ENCODE measurements at places on chromosomes 2 and 18.

- DNase-seq, result no peak
Observed at GRCh38 chr2:36245651-36246050, 109.9 kb upstream of the CRIM1 start.

DNA sequence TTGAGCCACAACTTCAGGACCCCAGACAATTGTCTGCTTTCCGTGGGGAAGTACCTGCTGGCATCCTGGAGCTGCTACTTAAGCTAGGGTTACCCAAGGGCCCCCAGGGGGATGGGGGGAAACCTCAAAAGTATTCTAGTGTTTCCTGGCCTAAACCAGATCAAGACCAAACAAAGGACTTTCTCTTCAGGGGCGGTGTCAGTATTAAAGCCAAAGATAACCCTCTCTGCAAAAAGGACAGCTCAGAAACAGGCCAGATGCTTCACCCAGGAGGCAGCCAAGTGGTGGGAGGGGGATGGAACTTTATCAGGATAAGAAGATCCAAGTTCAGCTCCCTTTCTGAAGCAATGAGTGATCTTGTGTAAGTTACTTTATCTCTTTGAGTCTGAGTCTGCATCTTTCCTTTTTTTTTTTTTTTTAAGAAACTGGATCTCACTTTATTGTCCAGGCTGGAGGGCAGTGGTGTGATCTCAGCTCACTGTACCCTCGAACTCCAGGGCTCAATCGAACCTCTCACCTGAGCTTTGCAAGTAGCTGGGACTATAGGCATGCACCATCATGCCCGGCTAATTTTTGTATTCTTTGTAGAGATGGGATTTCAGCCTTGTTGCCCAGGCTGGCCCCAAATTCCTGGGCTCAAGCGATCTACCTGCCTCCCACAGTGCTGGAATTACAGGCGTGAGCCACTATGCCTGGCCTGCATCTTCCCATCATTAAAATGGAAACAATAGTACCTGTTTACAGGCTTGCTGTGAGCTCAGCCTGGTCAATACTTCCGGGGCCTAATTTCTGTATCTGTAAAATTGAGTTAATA lies 151.8 kb upstream of the PTPRM start:
- no peak for DNase-seq

GRCh38 chr18:24022161-24022560 lies 7.6 kb downstream of the TTC39C start:
- DNase-seq, result no peak

DNA sequence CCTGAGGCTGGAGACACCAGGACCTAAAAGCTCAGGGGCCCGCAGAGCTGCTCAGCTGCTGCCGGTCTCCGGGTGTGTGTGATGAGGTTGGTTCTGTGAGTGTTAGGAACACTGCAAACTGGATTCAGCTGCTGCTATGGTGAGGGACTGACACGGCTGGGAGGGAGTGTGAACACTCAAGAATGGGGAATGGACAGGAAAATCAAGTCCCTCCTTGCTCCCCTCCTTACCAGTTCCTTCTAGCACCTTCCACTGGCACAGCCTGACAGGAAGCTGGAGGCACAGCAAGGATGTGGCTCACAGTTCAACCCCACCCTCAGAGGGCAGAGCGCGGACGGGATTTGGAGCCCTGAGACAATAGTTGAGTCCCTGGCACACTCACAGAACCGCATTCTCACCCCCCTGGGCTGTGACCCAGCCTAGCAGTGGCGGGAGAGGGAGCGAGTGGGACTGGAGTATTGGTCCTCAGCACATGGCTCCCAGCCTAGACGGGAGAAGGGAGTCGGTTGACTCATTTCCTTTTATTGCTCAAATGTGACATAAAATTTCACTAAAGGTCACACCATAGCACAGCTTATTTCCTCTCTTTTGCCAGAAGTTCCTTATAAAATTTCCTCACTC lies 42.5 kb downstream of the LRRC30 start:
- no peak for DNase-seq

GRCh38 chr18:55110436-55110835 lies 151.2 kb upstream of the CCDC68 start:
- DNase-seq, result no peak

DNA sequence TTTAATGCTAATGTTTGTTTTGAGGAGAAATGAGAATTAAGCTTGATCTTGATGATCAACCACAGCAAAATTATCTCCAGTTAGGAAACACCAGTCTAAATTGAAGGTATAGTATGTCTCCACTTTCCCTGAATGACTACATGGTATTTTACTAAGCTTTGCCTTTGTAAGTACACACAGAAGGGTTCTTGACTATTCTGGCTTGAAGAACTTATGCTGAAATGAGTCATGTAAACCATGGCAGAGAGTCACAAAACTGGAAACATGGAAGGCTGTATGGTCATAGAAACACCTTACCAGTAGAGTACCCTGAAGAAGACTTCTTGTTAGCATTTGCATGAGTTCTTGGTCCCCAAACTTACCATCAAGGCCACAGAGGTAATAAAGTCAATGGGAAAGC lies 250.5 kb downstream of the SLC8A1 start:
- DNase-seq, result no peak

- no peak for DNase-seq
Observed at GRCh38 chr2:25473758-25474340, 132.1 kb upstream of the DNMT3A start.

GRCh38 chr2:205014201-205014600 lies 468.9 kb downstream of the PARD3B start:
- DNase-seq, result no peak

DNA sequence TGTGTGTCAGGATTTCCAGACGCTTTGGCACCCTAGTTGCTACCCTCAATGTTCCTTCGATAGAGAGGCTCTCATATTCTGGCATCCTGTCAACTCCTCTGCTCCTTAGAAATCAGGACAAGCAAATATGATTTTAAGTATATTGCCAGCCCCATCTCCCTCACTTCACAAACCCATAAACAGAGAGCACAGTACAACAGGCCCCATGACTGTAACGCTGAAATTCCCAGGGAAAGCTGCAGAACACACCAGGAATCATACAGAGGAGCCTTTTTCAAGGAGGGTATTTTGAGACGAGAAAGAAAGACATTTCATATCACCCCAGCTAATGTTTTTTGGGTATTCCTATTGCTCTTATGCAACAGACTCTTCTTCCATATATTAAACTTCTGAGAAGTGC lies 162.9 kb downstream of the NAPG start:
- DNase-seq, result no peak

GRCh38 chr2:37090019-37090477 lies 5.7 kb downstream of the GPATCH11 start:
- DNase-seq, result peak; percentile 82

- DNase-seq, result no peak
Observed at GRCh38 chr2:26910176-26910575, 60.3 kb upstream of the MAPRE3 start.

- DNase-seq, result no peak
Observed at GRCh38 chr2:195468771-195469170, 188.3 kb upstream of the SLC39A10 start.

- DNase-seq, result no peak
Observed at GRCh38 chr2:182080493-182080892, 94.8 kb downstream of the PPP1R1C start.

DNA sequence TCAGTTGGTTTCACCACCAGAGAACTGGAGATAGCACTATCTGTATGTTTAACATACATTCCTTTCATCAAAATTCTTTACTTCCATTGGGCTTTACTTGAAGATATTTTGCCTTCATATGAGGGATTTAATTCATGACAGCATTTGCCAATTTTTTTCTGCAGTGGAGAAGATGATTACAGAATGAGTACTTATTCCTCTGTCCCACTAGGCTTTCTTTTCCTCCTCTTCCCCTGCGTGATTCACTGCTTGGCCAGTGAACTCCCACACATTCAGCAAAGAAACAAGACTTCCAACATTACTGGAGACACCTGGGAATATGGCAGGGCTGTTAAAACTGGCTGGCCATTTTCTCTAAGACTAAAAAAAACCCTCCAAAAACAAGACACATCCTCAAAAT lies 425.8 kb upstream of the KCNH7 start:
- DNase-seq, result no peak

DNA sequence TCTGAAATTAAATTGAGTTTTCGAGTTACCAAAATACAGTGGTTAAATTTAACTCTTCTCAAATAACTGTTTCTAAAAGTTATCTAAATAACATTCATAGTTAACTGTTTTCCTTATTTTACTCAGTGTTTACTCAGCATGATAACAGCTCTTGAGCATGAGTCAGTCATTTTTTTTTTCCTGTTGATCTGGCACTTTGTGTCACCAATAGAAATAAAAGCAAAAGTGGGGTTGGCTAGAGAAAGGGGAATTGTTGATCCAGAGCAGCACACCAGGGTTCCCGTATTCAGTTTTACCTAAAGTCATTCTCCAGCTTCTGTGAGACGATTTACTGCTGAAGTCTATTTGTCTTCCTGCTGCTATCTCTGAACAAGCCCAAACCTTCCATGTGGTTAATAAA lies 851.6 kb downstream of the DCC start:
- no peak for DNase-seq

GRCh38 chr2:21500401-21500945 lies 376.7 kb downstream of the TDRD15 start:
- DNase-seq, result no peak

DNA sequence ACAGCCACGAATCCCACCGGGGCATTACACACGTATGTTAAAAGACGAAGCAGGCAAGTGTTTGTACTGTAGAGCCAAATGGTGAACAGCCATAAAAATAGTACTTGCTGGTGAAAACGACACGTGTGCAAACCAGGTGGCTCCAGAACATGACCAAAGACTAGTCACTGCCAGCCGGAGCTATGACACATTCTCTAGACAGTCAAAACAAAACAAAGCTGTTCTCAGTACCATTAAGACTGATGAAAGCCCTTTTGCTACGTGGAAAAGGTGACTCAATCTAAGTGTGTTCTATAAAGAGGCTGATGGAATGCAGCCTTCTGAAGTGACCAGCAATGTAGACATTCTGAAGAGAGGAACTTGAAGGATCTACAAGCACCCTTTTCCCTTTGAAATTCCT lies 367.7 kb upstream of the NETO1 start:
- no peak for DNase-seq

- no peak for DNase-seq
Observed at GRCh38 chr2:166934817-166935216, 46.5 kb downstream of the XIRP2 start.

DNA sequence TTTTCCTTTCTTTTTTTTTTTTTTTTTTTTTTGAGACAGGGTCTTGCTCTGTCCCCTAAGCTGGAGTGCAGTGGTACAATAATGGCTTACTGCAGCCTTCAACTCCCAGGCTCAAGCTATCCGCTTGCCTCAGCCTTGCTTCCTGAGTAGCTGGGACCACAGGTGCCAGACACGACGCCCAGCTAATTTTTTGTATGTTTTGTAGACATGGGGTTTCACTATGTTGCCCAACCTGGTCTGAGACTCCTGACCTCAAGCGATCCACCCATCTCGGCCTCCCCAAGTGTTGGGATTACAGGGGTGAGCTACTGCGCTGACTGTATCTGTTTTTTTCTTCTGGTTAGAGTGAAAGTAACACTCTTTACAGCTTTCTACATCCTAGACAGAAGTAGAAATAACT lies 240.3 kb upstream of the FBXO11 start:
- no peak for DNase-seq

DNA sequence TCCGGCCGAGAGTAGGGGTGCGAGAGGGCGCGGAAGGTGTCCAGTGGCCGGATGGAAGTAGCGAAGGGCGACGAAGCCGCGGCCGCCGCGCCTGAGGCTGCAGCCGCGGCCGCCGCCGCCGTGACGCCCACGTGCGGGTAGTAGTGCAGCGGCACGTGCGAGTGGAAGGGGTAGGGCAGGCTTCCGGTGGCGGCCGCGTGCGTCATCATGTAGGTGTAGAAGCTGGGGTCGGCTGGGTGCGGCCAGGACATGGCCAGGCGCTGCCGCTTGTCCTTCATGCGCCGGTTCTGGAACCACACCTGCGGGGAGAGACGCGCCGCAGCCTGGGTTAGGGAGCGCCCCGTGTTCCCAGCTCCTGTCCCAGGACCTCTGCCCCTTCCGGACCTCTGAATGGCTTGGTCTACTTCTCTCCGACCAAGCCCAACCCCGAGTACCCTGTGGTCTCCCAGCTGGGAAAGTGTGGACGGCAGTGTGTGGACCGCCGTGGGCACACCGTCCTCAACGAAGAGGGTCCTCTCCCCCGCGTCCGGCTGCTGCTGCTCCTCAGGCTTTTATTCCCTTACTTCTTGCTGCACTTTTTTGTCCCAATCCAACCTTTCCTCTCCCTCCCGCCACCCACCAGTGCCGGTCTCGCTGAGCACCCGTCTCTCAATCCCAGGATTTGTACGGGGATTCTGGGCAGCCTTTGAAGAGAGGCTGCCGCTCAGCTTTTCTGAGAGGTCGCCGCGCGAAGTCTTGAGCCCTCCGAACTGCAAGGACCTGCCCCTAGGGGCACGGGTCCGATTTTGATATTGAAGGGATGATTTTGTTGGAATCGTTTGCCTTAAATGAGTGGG lies 3.0 kb downstream of the EVX2 start:
- no peak for DNase-seq

DNA sequence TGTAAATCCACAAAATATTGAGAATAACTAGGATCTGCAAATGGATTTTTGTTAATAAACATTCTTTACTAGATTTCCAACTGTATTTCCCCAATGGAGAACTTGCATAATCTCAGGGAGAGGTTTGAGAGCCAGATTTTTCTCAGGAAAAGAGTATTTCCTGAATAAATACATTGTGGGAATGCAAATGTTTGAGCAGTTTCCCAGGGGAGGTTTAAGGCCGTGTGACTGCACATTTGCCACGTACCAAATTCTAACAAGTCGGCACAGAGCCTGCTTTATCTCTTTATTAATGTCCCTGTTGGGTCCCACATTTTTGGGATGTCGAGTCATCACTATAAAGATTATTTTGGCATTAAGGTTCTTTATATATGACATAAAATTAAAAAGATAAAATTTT lies 27.0 kb downstream of the TFPI start:
- DNase-seq, result no peak

DNA sequence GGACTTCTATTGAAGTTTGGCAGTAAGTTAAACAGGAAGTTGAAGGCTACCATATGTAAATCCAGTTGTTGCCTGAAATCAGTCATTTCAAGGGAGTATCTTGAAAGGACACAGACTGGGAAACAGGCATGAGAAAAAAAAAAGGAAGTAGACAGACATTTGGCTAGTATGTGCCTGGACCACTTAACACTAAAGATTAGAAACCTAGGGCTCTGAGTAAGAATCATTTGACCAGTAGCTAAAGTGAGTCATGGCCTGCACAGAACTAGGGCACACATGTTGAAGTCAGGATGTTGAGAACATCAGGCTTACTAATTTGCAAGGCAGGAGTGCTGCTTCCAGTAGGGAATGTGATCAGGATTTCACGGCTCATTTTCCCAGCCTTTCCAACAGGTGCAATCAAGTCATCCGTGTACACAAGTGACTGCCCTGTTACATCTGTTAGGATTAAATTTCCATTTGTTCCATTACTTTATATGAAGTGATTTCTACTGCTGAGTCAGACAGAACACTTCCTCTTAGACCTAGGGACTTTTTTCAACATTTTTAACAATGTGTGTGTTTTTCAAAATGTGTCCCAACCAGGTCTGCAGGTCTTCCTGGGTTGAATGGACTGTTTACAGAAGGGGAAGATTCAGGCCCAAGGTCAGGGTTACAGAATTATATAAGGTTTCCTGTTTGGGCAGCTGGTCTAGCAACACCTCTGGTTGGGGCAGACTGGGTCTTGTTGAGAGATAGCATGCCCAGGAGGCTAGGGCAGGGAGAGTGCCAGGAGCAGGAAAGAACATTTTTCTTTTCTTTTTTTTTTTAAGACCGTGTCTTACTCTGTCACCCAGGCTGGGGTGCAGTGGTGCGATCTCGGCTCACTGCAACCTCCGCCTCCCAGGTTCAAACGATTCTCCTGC lies 145.6 kb downstream of the TGIF1 start:
- peak; percentile 80 for DNase-seq

Measured in Karpas-422 (cell line).